ENCODE measurements at places on chromosomes 12 and 14.

DNA sequence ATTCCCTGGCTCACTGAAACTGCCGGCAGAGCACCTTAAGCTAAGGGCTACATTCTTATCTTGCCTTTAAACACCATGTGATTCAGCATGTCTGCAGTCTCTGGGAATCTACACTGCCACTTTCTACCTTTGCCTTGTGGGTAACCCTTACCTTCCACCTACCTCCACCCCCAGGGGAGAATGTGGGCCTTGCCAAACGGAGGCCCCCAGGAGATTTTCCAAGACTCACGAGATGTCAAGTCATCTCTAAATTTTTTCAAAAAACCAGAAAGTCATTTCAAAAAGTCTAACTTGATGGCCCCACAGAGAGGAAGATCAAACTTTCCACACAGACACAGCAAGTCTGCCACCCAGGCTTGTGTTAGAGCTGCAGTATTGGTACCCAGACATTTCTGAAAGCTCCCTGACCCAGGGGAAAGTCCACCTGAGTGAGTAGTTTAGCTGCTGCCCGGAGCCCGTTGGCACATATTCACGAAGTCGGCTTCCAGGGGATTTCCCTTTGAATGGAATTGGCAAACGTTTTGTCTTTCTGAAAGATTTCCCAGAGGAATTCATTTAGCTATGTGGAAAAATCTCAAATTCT lies 4.7 kb upstream of the PSMA6 start:
- peak; percentile 49 for DNase-seq

- no peak for DNase-seq
Measured at GRCh38 chr12:51484119-51484518, 59.5 kb downstream of the SLC4A8 start.

GRCh38 chr14:49861699-49862088 lies 9.1 kb upstream of the NEMF start:
- DNase-seq, result peak; percentile 58

DNA sequence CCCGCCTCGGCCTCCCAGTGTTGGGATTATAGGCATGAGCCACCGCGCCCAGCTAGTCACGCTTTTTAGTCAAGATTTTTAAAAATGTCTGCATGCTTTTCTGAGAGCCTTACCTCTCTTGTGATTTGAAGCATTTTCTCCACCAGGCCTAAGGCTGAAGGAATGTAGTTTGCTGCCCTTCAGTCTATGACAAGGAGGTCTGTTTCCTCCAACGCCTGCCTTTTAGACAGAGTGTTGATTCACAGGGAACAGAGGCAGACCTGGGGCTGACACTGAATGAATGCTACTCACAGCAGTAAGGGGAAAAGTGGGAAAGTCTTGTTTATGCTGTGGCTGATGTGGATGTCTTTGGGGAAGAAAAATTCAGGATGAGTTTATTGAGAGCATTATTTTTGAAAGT lies 27.2 kb upstream of the MDM2 start:
- DNase-seq, result no peak

DNA sequence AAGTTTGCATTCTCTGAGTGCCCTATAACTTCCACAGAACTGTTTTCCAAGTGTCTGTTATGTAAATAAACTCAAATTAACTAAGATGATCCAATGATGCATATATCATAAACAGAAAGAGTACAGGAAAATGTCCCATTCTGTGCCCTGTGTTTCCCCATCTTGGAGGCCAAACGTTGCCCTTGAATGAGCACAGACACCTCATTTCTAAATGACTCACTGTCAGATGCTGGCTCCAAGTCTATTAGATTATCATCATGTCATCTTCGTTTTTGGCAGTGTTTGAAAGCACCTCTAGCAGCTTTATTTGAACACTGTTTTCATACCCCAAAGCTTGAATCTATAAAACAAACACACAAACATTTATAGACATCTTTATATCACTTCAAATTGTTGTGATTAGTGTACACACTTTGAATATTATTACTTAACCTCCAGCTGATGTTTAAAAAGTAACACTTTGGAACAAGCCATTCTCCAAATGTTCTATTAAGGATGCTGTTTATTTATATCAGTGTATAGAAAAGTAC lies 424.2 kb downstream of the NOVA1 start:
- no peak for DNase-seq

Measured in stimulated activated CD4-positive, alpha-beta T cell treated with anti-CD3 and anti-CD28 coated beads, TNF-alpha, amount 100 ng/mL, for 48 hours (primary cell).